Chondrocyte (in vitro differentiated cells): ENCODE measurements at places on chromosomes 1 and 21. TPM values are rescaled to one million over a fixed set of nuclear protein-coding genes. Genes with fewer than 3 reads are reported as not detected.

DNA sequence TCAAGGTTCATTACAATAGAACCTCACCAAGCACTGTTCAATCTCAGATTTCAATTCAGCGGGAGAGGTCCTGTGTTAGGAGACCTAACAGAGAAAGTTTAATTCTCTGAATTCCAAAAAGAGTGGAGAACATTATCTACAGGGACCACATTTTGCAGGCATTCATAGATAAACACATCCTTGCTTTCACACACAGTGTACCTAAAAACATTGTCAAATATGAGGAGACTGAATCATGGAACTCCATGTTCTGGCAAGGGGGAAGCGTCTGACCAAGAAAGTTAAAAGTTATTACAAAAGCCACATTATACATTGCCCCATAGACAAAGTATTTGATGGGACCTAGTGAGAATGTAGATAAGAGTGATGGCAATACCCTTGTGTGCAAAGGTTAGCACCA, 21.1 kb upstream of the PPP1R15B start:
- no peak for DNase-seq

DNA sequence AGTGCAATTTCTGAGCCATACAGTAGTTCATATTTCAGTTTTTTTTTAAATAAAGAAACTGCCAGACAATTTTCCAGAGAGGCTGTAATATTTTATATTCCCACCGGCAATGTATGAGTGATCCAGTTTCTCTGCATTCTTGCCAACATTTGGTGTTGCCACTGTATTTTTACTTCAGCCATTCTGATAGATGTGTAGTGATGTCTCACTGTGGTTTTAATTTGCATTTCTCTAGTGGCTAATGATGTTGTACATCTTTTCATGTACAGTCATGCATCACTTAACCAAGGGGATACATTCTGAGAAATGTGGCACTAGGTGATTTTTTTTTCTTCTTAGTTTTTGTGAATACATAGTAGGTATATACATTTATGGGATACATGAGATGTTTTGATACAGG, 99.6 kb downstream of the CENPF start:
- DNase-seq, result no peak

DNA sequence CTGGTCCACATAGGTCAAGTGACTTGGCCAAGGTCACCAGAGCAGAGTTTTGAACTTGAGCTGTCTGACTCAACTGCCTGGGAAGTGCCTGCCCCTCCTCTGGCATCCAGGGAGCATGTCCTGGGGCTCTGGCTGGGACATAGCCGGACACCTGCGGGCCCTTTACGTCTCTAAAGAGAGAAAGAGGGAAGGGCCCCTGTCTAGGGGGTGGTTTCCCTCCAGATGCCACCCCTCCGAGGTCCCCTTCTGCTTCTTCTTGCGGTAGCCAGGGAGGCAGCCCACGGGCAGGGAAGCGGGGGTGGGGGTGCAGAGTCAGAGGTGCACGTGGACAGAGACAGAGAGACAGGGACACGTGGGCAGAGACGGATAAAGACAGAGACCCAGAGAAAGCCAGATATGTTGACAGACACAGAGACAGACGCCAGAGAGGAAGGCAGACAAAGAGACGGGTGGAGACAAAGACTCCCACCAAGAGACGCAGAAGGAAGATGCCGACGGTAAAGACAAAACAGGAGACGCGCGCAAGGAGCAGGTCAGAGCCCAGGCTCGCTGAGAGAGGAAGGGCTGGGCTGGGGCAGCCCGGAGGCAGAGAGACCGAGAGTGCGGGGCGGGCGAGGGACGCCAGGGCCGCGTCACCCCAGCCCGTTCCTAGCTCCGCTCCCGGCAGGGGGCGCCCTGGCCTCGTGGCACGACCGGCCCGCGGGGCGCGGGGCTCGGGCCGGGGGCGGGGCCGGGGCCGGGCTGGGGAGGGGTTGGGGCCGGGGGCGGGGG, 458 bp upstream of the ALPL start:
- DNase-seq, result peak; percentile 73

- no peak for DNase-seq
Measured at GRCh38 chr21:42247716-42248115, 28.8 kb downstream of the ABCG1 start.

- DNase-seq, result peak; percentile 76
Measured at GRCh38 chr1:53070621-53071020, 8.6 kb downstream of the PODN start.

- no peak for DNase-seq
Measured at GRCh38 chr1:169872906-169873305, 20.8 kb downstream of the SCYL3 start.

DNA sequence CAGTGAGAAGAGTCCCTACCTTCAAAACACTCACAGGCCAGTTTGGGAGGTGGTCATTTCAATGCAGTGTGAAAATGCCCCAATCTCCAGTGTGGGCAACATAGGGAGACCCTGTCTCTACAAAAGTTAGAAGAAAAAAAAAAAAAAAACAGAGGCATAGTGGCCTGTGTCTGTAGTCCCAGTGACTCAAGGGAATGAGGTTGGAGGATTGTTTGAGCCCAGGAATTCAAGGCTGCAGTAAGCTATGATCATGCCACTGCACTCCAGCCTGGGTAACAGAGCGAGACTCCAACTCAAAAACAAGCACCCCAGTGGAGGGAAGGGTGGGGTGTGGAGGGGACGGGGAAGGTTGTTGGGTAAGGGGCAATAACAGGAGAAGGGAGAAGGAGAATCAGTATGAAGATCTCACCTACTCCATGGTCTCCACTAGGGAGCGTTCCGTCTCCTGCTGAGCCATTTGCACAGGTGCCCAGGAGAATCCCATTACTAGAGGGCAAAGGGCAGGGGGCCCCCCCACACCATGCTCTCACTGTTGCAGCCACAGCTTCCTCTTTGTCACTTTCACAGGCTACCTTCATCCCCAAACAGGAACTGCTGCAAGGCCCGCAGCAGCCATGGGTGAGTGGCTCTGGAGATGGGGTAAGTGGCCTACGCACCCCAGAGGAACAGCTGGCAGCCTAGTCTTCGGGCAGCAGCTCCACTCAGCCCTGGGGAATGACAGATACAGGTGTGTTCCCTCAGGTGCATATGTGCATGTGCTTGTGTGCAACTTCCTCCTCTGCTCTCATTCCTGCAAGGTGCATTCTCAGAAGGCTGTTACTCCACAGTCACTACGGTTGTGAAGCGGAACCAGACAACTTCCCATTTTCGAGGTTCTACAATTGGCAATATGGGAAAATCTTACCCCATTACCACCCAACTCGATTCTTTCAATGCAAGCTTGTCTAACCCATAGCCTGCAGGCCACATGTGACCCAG, 87.9 kb upstream of the LYST start:
- no peak for DNase-seq

- DNase-seq, result no peak
Measured at GRCh38 chr1:9429342-9429711, 109.9 kb upstream of the SLC25A33 start.

DNA sequence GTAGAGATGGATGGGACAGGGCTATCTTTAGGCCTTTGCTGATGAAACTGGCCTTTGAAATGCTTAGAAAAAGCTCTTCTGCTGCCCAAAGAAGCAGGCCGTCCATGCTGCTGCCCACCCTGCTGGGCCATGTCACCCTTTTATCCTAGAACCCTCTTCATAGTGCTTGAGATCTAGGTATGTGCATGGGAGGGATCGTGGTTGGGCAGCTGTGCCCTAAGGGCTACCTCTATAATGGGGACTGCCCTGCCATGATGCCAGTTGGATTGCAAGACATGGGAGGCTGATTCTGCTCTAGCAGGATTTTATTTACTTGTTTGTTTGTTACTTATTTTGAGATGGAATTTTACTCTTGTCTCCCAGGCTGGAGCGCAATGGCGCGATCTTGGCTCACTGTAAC, 69.0 kb downstream of the HHAT start:
- no peak for DNase-seq

DNA sequence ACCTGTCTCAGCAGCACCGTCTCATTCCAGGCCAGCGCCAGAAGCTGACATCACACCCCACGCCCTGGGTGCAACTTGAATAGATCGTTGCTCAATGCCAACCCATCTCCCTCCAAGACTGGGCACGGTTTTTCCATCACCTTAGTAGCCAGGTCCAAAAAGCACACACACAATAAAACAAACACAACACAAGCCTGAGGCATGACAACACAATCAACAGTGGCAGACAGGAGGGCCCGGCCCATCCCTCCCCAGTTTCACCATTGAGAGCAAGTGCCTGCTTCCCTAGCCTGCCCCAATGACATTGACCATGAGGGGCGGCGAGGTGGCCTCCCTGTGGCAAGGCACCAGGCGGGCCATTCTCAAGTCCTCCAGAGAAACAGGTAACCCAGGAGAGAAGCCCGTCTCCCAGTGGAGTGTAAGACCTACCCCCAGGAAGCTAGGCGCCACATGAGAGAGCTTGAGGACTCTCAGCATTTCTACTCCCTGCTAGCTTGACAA, 2.7 kb downstream of the IFFO2 start:
- DNase-seq, result no peak

DNA sequence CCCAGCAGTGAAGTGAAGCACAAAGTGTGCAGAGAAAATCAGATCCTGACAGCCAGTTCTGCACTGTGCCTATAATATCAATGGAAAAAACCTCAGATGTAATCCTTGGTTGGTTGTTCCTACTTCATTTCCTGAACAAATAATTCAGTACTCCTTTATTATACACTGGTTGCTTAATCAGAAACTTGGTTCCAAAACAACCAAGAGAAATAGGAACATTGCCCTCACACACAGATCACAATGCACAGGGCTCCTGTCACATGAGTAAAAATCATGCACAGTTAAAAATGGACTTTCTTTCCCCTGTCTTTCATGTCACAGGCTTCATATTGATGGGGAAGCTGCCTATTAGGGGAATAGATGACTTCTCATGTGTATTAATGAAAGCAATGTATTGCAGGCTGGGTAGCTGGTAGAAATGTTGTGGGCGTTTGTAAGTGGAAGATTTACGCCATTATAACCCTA, 9.7 kb downstream of the DNASE2B start:
- DNase-seq, result no peak

- DNase-seq, result no peak
Measured at GRCh38 chr1:224528900-224529299, 87.2 kb upstream of the CNIH3 start.

DNA sequence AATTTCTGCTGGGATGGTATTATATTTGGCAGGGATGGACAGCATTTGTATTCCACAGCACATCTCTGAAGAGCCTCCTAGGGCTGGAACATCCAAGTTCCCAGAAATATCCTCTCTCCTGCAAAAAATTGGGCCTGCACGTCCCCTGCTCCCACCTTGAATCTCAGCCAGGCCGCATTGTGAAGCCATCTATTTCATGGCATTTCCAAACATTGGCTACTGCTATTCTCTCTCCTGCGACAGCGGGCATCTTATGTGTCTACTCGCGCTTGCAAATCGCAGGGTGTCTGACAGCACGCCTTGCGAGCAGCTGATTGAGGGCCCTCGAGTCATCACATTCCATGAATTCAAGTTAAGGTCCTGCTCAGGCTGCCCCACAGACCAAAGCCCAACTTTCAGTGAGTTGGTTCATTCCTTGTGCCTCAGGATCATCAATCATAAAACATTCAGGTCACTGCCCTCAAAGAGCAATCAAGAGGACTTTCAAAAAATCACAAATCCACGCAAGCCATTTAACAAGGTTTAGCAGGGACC, 15.8 kb downstream of the RGS8 start:
- DNase-seq, result no peak

DNA sequence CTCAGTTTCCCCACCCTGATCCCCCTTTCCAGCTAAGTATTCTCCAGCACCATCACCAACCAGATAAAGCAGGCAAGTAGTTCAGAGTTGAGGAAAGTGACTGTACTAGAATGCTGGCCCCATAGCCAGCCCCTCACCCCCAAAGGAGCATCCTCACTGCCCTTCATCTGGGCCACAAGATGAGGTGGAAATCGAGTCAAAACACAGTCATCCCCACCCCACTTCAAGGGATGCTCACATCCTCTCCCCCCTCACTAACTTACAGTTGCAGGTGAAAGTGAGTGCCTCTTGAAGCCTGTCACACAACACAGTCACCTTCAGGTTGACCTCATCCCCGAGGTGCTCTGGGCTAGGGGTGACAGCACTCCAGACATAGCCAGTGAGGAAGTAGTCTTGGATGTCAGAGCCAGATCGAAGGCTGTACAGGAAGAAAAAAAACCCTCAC, 30.4 kb downstream of the PIK3C2B start:
- DNase-seq, result peak; percentile 7

GRCh38 chr21:31920275-31920674, 47.5 kb downstream of the HUNK start:
- no peak for DNase-seq

DNA sequence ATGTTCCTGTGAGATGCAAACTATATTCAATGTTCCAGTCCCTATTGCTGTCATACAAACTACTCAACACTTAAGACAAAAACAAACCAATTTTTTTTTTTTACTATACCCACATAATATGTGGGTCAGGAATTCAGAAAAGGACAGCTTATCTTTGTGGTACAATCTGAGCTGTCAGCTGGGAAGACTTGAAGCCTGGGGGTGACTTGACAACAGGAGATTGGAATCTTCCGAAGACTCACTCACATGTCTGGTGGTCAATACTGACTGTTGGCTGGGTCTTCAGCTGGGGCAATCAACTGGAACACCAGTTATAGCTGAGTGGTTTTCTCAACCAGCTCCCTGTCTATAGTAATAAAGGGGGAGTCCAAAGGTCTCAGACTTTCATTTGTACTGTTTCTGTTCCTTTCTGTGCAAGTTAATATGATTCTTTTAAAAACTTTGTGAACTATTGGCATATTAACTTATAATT, 81.7 kb upstream of the ATP1B1 start:
- no peak for DNase-seq

- DNase-seq, result no peak
Measured at GRCh38 chr1:179776831-179777230, 33.7 kb downstream of the FAM163A start.

DNA sequence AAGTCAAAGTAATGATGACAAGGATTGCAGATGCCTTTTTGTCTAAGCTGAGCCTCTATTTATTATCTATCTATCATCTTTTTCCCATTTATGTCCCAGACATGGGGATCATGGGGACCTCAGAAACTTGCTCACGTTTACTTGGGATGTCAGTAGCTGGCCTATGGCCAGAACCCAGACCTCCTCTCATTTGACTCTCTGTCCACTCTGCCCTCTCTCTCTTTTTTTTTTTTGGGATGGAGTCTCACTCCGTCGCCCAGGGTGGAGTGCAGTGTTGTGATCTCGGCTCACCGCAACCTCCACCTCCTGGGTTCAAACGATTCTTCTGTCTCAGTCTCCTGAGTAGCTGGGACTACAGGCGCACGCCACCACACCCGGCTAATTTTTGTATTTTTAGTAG, 3.7 kb upstream of the ID3 start:
- peak; percentile 24 for DNase-seq

GRCh38 chr1:243740255-243740999, 109.6 kb downstream of the AKT3 start:
- DNase-seq, result no peak

Gene GPR157
- 1.9 to 8.2 TPM (median 6.9 TPM) in 3 replicates for total RNA-seq

Gene IGSF5
- total RNA-seq, result not detected in 3 replicates

Gene OR2T29
- not detected in 3 replicates for total RNA-seq

Gene GNL2
- total RNA-seq, result 47.6 to 57.4 TPM (median 48.5 TPM) in 3 replicates

Gene OR2T2
- total RNA-seq, result not detected in 3 replicates

Gene WASF2
- total RNA-seq, result 114 to 136 TPM (median 128 TPM) in 3 replicates

Gene AADACL4
- not detected in 3 replicates for total RNA-seq

Gene ZFP69
- 4.5 to 4.9 TPM (median 4.5 TPM) in 3 replicates for total RNA-seq

Gene PPIAL4G
- total RNA-seq, result not detected in 3 replicates

Gene URB1
- 13.5 to 22.1 TPM (median 15.1 TPM) in 3 replicates for total RNA-seq

Gene DYNLT5
- not detected in 3 replicates for total RNA-seq

Gene PDPN
- total RNA-seq, result 1.0 to 1.3 TPM (median 1.1 TPM) in 3 replicates

Gene LCE1F
- not detected in 3 replicates for total RNA-seq

Gene DCDC2B
- total RNA-seq, result not detected in 3 replicates
